ENCODE measurements at places on chromosomes 5 and 9.

DNA sequence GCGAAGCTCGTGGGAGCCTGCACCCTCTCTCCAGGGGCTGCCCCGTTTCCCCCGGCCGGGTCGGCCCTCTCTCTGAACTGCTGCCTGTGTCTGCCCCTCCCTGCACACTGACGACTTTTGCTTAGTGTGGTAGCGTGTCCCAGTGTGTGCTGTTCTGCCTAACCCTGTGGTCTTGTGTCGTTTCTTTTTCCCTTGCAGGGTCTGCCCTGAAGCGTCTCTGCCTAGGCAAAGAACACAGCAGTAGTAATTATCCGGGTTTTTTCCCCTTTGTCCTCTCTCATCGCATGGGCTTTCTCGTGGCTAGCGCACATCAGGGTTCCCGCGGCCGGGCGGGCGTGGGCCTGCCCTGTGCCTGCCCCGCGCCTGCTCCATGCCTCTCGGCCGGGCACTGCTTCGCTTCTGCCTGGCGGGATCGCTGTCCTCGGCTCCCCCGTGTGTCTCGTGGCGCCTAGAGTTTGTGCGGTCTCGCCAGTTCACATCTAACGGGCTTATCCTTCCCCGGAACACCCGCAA, 122.7 kb downstream of the WNK2 start:
- no peak for DNase-seq

DNA sequence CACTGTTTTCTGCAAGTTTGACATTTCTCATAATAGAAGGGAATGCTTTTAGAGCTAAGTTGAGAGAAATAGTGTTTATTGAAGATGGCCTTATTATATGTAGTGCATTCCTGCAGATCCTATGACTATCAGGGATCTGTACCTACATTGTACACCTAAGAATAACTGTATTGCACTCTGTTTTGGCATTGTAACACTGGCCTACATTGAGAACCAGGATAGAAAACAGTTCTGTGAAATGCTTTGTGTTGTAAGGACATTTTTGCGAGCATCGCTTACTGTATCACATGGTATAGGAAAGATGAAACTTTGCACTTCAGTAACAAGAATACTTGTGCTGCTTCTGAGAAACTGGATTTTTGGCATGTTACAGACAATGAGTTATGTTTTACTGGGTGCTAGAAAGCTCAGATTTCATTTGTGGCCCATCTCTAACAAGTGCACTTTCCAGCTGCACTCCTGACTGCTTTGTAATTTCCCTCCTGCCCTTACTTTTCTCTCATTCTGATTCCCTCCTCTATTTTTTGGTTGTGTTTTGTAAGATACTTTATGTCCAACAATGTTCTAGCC, 30.6 kb downstream of the C9orf85 start:
- no peak for DNase-seq

DNA sequence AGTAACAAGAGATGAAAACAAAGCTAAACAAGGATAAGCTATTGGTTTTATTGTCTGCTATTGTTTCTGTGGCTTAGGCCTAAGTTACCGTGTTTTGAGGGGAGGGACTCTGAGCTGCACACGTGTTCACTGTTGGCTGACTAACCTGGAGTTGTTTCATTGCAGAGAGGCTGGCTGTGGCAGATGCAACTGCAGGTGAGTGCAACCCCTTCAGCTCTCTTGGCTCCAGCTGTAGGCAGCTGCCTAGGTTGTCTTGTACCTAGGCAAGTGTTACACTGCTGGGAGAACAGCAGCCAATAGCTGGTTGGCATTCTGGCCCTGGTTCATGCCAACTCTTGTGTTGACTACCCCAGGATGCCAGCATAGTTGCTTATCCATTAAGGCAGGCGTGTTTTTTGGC, 17.6 kb upstream of the MATR3 start:
- no peak for DNase-seq

DNA sequence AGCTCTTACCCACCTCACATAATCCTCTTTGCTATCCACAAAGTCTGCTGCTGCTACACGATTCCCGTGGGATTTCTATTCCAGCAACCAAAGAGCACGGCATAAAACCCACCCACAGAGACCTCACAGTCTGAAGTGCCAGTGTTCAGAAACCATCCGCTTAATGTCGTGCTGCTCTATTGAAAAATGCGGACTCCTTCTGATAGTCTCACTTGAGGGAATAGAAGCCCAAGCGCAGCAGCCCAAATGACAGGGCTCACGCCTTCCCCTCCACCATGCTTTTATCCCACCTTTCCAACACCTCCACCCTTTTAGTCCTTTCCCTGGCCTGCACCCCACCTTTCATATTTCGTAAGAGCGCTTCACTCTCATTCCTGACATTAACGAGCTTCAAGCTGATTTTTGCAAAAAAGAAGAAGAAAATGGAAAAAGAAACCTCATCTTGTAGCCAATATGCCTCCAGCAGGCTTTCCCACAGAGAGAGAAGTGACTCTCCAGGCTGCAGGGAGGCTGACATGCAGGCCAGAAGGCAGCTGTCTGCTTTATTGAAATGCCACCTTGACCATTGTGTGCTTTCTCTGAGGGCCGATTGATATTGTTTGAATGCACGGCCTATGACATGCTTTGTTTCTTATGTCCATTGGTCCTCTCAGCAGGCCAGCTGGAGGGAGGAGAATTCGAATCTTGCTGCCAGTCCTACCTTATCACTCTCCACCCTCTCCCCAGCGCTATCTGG, 70.6 kb upstream of the PCSK1 start:
- DNase-seq, result peak; percentile 23

DNA sequence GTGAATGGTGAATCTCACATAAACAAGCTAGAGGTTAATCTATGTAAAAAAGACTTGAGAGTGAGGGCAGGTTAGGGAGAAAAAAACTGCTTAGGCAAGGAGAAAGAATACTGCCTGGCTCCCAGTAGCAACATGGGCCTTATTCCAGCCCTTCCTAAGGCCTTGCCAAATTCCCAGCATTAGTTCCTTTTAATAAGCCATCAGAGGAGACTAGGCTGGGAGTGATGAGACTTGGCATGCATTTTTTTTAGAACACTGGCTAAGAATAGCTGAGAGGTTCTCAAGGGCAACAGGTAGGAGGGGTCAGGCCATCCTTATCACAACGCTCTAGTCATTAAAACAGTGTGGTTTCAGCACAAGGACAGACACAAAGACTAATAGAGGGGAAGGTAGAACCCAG, 20.9 kb upstream of the ZBTB43 start:
- DNase-seq, result no peak

- DNase-seq, result no peak
Observed at GRCh38 chr5:117088176-117088575, 513.6 kb upstream of the SEMA6A start.

DNA sequence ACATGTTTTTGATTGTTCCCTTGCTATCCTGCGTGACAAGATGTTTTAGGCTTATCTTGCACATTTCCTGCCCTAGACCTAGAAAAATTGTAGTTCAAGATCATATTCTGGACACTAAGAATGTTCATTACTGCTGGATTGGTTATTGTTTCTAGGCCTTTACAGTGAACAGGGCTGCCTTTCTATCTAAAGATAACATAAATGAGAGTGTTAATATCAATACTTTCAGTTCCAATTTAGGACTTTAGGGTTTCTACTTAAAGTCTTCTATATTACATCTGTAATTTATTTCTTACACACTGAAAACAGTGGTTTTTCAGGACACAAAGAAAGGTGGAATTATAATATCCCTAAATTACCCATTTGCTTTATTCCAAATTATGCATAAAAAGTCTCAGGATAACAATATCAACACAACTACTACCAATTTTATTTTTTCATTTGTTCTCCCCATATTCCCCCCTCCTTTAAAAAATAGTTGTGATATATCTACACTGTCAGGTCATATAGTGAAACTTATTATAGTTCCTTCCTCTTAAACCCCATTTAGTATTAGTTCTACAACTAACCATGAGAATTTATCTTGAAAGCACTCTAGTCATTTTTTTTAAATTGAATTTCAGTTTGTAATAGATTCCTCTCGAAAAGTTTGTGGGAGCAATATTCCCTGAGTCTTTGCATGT, 293.9 kb upstream of the RIOK2 start:
- no peak for DNase-seq

- no peak for DNase-seq
Observed at GRCh38 chr5:32147236-32147635, 26.9 kb downstream of the GOLPH3 start.

GRCh38 chr5:151718153-151718552, 31.4 kb upstream of the SPARC start:
- no peak for DNase-seq

DNA sequence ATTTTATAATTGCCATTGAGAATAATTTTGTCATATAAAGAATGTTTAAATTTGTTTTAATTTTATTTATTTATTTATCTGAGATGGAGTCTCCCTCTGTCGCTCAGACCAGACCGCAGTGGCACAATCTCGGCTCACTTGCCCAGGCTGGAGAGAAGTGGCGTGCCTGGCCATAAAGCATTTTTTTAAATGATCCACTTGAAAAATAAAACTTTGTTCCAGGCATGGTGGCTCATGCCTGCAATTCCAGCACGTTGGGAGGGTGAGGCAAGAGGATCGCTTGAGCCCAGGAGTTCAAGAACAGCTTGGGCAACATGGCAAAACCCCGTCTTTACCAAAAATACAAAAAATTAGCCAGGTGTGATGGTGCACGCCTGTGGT, 2.1 kb upstream of the SIT1 start:
- no peak for DNase-seq

- no peak for DNase-seq
Observed at GRCh38 chr5:124652514-124652819, 94.0 kb downstream of the ZNF608 start.

DNA sequence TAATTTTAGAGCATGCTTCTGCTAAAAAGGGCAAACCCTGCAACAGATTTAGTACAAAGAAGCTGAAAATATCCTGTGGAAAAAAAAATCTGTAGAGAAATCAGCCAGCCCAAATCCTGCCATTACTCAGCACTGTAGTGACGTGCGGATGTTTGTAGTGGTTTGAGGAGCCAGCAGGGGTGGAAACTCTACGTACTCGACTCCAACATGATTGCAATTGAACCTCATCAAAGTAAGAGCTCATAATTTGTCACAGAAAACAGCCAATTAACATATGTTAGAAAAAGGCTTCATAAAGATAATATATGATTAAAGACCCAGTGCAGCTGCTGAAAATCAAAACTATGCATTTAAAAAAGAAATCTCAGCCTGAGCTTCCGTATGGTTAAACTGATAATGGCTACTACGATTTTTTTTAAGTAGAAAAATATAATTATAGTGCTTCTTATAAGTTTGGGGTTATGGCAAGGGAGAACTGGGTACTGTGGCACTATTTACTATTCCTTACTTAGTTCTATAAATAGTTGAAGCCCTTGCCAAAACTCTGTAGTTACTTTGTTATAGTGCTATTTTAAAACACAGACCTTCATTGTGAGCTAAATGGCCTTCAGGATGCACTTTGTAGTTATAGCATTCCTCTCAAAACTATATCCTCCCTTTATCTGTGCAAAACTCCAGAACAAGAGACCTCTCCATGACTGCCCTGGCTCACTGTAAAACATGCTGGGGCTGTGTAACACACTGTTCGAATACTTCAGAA, 49.4 kb downstream of the MEF2C start:
- DNase-seq, result peak; percentile 32

GRCh38 chr9:24614070-24614469, 68.4 kb upstream of the IZUMO3 start:
- DNase-seq, result no peak

- no peak for DNase-seq
Observed at GRCh38 chr5:120806202-120806601, 342.1 kb downstream of the PRR16 start.

DNA sequence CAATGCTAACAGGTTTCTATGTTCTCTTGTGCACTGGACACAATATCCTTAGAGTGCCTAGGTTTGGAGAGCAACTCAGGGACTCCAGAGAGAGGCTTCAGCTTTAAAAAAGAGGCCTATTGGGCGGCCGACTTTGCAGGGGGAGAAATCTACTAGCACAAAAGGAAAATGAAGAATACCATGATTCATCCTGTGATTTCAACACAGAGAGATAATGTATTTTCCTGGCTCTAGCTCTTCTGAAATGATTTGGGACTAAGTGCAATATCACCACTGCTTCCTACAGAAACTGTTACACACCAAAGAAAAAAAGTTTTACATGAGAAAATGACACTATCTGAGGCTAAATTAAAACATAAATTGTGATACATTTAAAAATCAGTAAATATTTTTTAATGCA, 146.1 kb upstream of the TSLP start:
- no peak for DNase-seq

- DNase-seq, result no peak
Observed at GRCh38 chr5:99929067-99929805, 605.9 kb upstream of the FAM174A start.

DNA sequence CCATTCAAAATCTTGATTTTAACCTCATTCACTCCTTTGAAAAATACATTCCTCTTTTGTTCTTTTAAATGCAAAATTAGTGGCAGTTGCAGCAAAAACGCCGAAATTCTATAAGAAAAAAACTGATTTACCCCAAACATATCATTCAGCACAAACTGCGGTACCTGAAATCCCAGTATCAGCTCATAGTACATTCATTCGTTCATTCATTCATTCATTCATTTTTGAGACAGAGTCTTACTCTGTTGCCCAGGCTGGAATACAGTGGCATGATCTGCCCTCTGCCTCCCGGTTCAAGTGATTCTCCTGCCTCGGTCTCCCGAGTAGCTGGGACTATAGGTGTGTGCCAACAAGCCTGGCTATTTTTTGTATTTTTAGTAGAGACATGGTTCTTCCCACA, 20.4 kb downstream of the FBLL1 start:
- no peak for DNase-seq

DNA sequence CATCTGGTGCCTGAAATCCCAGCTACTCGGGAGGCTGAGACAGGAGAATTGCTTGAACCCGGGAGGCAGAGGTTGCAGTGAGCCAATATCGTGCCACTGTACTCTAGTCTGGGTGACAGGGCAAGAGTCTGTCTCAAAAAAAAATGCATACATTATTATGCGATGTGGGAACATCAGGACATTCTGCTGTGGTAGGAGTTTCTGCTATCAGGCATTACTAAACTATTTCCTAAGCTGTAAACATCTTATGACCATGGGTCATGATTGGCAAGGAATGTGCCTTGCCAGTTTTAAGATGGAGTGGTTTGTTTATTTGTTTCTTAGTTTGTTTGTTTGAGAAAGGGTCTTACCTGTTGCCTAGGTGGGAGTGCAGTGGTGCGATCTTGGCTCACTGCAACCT, 45.1 kb upstream of the FAM120A start:
- DNase-seq, result no peak

- DNase-seq, result no peak
Observed at GRCh38 chr5:32500181-32500580, 55.6 kb upstream of the ZFR start.

GRCh38 chr9:15156241-15156640, 150.8 kb downstream of the TTC39B start:
- DNase-seq, result no peak

DNA sequence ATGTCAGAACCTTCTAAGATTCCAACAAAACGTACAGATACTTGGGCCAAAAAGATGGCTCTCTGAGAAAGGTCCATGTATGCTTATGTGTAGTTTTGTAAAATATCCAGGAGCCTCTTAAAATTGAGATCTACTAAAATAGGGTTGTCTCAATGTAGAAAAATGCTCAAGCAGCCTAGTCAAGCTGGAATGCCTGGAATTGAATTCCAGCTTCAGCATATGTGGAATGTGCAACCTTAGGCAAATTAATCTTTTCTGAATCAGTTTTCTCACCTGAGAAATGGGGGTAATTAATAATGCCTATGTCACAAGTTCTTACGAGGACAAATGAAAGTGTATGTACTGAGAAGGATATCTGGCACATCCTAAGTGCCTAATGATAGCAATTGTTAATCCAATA, 662.4 kb downstream of the DTWD2 start:
- DNase-seq, result no peak
